ENCODE measurements at places on chromosomes 2 and 18.

DNA sequence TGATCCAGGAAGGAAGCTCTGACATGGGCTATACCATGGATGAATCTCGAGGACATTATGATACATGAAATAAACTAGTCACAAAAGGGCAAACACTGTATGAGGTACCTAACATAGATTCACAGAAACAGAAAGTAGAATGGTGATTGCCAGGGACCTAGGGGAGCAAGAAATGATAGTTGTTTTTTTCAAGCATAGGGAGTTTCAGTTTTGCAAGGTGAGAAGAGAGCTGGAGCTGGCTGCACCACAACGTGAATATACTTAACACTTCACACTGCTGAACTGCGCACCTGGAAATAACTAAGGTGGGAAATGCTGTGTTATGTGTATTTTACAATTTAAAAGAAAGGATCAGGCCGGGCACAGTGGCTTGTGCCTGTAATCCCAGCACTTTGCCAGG, 13.2 kb upstream of the AGAP1 start:
- no peak for DNase-seq

GRCh38 chr2:128269063-128269989, 49.3 kb downstream of the HS6ST1 start:
- DNase-seq = no peak

DNA sequence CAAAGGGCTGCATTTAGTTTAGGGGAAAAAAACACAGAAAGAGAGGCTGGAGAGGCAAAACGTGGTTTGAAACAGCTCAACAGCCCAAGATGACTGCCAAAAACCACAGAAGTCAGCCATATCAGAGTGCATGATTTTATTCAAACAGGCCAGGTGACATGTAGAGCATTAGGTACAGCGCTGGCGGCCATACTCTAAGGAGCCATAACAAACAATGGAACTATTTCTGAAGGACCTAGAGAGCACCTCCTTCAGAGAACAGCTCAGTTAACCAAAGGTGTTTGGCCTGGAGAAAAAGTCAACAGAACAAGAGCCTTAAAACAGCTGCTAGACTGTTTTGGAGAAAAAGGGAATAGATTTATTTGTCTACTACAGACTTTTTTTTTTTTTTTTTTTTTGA, 2.6 kb downstream of the THADA start:
- DNase-seq = no peak

DNA sequence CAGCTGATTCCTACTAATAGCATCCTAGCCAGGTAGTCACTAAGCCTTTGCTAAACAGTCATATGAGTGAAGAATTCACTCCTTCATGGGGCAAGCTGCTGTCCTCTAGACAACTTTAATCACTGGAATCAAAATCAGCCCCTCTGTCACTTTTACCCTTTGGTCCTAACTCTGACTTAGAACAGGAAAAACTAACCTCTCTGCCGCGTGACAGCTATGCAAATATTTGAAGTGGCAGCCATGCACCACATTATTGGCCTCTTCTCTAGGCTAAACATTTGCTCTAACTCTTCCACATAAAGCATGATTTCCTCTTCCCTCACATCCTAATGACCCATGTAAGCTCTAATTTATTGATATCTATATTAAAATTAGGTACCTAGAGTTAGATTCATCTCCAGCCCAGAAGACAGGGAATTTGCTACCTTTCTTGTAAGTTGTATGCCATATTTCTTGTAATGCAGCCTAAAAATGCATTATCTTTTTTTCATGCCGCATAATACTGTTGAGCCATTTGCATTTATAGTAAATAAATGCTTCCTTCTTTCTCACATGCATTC, 12.8 kb upstream of the ONECUT2 start:
- no peak for DNase-seq

- no peak for DNase-seq
These were observed 228.6 kb downstream of the TNS1 start for GRCh38 chr2:217774232-217774631.

All from stimulated activated CD4-positive, alpha-beta T cell treated with anti-CD3 and anti-CD28 coated beads, Interleukin-12 subunit alpha, Interleukin-12 subunit beta, amount 100 ng/mL, for 24 hours (primary cell).